Hematopoietic multipotent progenitor cell treated with erythropoietin and hydrocortisone succinate and interleukin-3 and kit ligand, for 8 days (in vitro differentiated cells): ENCODE measurements at places on chromosomes 2 and 18.
A peak's percentile ranks its signal among the peaks of the same experiment; 100 is the strongest.

DNA sequence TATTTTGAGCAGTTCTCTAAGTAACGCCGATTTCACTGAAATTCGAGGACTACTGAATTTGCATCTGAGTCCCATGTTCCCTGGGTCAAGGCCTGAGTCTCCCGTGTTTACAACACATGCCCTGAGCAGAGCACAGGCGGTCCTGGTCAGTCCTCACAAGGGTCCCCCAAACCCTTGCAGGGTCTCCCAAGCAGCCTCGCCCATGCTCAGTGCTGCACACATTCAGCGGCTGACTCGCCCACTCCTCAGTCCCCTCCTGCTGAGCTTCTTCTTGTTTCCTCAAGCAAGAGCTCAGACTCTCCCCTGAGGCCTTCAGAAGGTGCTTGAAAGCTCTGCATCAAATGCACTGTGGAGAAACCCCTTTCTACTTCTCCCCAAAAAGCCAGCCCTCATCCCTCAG, 114.6 kb downstream of the INHBB start:
- no peak for DNase-seq

DNA sequence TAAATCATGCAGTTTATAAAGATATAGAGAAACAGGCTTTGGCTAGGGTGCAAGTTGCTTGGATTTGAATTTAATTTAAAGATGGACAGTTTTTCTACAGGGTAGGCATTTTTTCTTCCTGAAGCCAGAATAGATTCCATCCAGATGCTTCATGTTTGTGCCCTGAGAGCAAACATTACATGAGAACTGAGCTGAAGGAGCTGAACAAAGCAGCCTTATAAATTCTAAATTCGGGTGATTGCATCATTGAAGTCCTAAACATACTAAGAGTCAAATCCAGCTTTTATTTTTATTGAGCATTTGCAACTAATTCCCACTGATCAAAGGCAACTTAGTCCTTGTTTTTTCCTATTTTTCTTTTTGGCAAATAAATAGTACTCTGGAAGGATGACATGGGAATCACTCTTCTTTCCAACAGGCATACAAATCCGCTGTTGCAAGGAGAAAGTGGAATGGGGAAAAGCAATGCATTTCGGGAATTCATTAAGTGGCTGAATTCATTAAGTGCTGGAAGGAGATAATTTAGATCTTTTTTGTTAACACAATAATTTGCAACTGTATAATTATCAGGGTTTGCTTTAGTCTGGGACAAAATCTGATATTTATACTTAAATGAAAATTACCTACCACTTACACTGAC, 828.0 kb downstream of the SLC4A3 start:
- DNase-seq: no peak

DNA sequence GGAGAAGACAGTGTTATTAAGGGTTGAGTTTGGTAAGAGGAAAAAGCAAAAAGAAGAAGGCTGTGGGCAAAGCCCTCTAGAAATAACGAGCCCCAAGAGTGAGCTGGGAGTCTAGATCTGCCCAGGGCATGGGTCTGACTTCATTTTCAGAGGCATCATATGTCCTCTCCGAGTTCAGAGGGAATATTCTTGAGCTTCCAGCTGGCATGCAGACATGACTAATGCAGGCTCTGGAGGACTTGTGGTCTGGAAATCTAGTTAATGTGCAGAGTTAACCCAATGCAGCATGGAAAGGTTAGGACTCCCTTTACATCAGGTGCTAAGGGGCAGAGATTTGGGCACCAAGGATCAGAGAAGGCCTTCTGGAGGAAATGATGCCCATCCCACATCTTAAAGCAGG, 7.3 kb downstream of the ACMSD start:
- DNase-seq: no peak

- no peak for DNase-seq
These were observed 395.3 kb upstream of the NXPH2 start for GRCh38 chr2:139175510-139175909.

GRCh38 chr2:129459200-129459876, 520.1 kb upstream of the RAB6C start:
- DNase-seq: no peak

GRCh38 chr2:236993-237539, 26.8 kb downstream of the SH3YL1 start:
- DNase-seq: no peak

DNA sequence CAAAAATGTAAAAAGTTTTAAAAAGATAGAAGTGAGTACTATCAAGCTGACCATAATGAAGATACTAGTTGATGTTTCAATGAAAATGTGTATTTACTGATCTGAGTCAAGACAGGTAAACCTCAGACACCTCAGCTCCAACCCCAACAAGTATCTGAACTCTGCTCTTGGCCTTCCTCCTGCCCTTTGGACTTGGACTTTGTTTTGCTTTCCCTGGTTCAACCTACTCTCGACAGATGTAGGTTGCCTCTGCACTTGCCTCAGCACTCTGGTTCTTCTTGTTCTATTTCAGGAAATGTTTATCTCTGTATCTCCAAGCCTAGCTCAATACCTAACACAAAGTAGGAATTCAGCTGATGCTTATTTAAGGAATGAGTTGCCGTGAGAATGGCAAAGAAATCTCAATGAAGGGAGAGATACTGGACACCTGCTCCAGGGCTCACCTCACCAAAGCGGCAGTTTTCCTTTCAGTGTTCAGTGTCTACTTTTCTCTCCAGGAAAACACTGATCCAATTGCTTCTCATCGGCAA, 248.8 kb upstream of the CTAGE1 start:
- no peak for DNase-seq

GRCh38 chr18:55764386-55764785, 176.4 kb upstream of the TCF4 start:
- DNase-seq: no peak

DNA sequence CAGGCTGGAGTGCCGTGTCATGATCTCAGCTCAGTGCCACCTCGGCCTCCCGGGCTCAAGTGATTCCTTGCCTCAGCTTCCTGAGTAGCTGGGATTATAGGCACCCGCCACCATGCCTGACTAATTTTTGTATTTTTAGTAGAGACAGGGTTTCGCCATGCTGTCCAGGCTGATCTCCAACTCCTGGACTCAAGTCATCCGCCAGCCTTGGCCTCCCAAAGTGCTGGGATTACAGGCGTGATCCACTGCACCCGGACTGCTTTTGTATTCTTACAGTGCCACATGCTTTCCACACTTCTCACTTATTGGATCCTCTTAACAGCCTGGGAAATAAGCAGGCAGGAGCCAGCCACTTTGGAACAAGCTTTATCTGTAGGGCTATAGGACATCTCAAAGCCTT, 25.3 kb upstream of the BCL2L11 start:
- DNase-seq: no peak

DNA sequence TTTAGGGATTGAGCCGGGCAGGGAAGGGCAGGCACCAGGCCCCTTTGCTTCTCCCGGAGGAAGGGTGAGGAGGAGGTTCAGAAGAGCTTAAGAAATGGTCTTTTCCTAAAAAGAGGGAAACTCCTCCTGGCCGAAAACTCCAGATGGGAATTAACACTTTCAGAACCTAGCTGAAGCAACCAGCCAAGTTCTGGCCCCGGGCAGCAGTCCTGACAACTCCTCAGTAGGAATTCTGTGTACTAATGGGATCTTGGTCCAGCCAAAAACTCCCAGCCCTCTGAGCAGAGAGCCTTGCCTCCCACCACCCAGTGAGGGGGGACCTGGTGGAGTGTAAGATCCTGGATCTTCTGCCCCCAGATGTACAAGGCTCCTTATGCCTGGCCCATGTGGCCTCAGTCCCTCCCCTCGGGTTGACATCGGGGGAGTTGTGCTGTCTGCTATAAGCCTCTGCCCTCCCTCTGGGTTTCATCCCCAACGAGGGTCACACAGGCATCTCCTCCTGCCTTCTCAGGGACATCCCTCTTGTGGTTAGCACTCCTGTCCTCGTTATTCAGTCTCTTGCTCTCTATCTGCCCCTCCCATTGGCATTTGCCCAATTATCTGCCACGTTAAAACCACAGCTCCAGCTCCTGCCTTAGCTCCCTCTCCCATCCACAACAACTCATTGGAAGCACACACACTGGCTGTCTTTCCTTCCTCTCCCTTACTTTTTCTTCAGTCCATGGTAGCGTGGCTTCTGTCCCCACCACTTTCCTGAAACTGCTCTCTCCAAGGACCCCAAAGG, 184.6 kb downstream of the CYP26B1 start:
- DNase-seq: peak; percentile 30

DNA sequence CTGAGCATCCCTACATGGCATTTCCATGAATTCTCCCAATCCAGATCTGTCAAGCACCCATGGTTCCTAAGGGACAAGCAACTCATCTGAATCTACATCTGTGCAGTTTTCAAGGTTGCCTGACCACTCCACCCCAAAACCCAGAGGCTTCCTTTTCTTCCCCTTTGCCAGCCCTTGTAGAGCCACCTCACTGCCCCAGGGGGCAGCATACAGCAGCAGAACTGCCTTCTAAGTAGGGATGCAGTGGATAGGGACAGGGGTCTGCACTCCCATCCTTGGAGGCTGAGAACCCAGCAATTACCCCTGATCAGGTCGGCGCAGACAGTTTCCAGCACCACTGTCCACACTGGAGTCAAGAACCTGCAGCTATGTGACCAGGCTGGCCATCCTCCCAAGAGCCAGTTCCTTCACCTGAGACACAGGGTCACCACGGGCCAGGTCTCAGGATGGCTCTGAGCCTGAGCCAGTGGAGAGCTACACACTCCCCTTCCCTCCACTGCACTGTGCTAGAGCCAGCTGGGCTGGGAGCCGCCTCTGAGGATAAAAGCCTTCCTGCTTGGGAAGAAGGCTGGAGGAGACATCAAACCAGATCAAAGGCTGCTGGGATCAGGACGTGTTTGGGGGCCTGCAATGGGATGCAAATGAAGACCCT, 283.1 kb downstream of the CELF4 start:
- peak; percentile 4 for DNase-seq

DNA sequence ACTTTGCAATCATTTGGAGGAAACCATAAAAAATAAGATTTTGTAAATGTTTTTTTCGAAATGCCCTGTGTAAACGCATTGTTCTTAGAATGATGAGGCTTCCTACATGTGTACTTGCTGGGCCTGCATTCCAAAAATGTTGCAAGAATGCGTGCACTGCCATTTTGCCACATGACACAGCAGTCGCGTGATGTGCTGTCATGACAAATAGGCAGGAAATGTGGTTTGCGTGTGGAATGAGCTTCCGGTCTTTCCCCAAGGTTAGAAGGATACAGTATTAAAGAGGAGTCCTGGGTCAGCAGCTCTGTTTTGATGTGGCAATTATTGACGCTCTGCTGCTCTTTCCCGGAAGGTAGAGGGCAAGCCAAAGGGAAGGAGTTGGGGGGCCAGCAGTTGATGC, 18.1 kb upstream of the SERPINB2 start:
- no peak for DNase-seq

DNA sequence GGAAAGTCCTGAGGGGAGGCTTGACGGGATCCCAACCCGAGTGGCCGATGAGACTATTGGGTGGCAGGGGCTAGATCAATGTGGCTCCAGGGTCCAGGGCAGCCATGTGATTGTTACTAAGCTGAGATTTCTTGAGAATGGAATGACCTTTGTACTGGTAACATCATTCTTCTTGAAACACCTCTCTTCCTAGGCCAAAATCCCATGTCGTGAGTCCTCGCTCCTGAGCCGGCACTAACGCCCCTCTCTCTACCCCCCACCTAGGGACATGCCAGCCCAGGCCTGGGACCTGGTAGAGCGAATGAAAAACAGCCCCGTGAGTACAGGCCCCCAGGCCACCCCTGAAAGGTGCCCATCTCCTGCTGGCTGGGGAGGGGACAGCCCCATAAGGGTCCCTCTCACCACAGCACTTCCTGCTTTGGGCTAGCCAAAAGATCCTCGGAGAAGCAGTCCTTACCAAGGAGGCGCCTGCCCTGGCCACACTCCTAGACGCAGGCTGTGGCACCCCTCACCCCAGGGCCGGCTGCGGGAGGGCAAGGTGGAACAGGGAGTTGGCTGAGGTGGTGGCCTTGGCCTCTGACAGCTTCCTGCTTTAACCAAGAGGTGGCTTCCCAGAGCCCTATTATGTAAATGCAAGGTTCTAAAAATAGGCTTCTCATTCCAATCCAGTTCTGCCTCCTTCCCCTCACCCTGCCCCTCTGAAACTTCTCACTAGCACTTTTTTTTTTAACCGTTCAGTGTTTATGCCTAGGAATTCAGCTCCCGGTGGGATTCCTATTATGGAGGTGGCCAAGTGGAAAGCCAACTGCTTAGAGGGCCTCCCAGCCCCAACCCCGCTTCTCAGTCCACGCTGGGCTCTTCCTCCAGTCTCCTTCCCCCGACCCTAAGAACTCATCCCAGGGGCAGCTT, 126.6 kb upstream of the PPP1CB start:
- DNase-seq: no peak

- DNase-seq: no peak
These were observed 107.8 kb upstream of the XPO1 start for GRCh38 chr2:61645911-61646310.
